ENCODE measurements at places on chromosomes 5 and 9.

DNA sequence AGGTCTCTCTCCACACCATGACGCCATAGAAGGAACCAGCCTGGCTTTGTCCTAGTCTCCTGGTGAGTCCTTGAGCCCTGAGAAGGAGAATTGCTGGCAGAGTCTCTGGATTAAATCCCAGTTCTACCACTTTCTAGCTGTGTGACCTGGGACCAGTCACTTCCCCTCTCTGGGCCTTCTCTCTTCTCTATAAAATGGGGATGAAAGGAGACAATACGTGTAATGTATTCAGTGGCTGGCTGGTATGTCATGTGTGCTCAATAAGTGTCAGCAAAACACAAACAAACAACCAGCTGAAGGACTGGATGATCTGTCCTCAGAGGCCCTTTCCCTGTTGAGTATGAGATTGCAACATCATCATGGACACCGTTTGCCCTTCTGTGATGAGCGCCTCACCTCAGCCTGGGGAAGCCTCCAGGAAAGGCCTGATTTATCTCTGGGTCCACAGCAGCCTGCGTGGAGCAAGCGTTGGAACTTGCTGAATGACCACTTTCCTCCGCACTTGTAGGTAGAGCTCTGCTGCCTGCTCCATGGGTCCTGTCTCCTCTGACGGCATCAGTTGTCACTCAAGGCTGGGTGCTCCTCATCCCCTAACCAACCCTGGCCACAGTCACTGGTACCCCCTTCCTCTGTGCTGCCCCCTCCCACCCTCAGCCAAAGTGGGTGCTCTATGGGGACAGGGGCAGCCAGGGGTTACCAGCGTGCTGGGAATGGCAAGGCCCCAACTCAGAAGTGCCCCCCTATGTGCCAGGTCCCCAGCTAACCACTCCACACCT lies 3.6 kb upstream of the NR5A1 start:
- no peak for DNase-seq

GRCh38 chr5:152124409-152125041 lies 199.9 kb upstream of the GLRA1 start:
- DNase-seq, result no peak

DNA sequence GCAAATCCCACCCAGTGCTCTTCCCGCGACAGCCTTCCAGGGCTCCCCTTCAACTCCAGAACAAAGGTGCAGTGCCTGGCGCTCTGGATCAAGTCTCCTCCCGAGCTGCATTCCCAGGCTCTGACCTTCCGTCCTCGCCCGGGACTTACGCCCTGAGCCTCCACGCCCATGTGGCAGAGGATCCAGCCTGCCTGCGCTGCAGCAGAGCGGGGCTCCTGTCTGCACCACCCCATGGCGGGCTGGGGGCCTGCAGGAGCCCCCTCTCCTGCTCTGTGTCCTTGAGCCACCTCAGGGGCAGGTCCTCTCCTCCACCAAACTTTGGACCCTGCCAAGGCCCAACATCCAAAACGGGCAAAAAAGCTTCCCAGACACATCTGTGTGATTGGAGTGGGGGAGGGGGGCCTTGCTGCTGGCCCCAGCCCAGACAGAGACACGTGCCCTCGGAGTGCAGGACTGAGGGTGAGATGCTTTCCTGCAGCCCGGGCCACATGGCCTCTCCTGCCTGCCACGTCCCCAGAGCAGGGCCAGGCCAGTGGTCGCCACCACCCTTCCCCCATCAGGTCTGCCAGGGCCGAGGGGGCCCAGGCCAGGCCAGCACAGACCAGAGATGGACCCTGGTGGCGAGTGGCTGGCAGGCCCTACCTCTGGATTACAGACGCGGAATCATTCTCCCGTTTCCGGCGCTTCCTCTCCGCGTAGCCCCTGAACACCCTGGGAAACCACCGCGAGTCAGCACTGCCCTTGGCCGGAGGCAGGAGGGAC lies 4.4 kb downstream of the NSMF start:
- DNase-seq, result no peak

DNA sequence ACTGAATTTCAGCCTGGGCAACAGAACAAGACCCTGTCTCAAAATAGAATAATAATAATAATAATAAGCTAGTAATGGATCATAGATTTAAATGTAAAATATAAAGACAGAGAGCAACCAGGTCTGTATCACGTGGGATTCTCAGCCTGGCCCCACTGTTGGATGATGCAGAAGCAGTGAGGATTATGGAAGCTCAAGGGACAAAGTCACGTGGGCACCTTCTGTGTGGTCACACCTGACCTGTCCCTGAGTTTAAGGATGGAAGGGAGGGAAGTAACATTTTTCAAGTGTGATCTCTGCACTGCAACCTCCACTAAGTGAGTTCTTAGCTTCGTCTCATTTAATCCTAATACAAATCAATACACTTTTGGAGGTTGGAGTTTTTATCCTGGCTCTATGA lies 212.5 kb upstream of the IER5L start:
- DNase-seq, result no peak

GRCh38 chr9:6973089-6973488 lies 215.3 kb downstream of the KDM4C start:
- no peak for DNase-seq

DNA sequence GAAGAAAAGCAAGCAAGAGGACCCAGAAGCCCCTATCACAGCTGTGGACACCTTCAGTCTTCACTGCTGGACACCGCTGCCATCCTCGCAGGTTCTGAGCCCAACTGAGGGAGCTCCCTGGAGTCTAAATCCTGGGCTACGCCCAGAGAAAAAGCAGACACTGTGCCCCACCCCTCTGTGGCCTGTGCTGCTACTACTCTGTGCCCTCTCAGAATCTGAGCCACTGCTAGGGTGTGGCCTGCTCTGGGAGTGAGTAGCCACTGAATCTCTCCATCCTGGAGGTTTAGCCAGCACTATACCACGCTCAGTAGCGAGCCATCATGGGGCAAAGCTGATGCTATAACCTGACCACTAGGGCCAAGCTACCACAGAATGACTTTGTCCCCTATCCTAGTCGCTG lies 338.2 kb downstream of the NPR3 start:
- DNase-seq, result no peak
